BJ (cell line): ENCODE measurements at places on chromosomes 2 and 18. TPM values are rescaled to one million over a fixed set of nuclear protein-coding genes. Genes with fewer than 3 reads are reported as not detected.

DNA sequence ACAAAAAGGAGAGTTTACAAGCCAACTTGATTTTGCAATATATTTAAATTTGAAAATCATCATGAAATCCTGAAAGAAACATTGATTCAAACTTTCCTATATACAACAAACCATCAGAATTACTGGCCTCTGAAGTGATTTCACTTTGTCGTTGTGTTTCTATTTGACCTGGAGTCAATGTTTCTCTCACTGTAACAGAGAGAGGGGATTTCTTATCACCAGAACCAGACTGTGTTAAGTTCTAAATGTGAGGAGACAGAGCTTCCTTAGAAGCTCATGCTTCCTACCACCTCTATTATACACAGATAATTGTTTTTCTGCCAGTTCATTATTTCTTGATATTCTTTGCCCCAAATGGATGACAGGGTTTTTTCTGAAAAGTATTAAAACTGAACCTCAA is 245.0 kb upstream of the RND3 start:
- DNase-seq: no peak

- DNase-seq: no peak
These were observed 81.7 kb upstream of the DNAJC10 start for GRCh38 chr2:182634386-182634785.

- DNase-seq: no peak
These were observed 15.1 kb upstream of the SUCLG1 start for GRCh38 chr2:84474176-84474575.

GRCh38 chr2:55120634-55121359 is 70.5 kb upstream of the RTN4 start:
- no peak for DNase-seq

- DNase-seq: no peak
These were observed 148.4 kb upstream of the TWIST2 start for GRCh38 chr2:238699307-238700116.

GRCh38 chr2:202064881-202065230 is 8.2 kb upstream of the KIAA2012 start:
- no peak for DNase-seq

GRCh38 chr2:82098617-82099016 is 1794.1 kb upstream of the LRRTM1 start:
- no peak for DNase-seq

INHBB gene
- 3.3 and 3.9 TPM in 2 replicates for polyA plus RNA-seq

- no peak for DNase-seq
These were observed 110.0 kb upstream of the ETAA1 start for GRCh38 chr2:67286981-67287759.

DNA sequence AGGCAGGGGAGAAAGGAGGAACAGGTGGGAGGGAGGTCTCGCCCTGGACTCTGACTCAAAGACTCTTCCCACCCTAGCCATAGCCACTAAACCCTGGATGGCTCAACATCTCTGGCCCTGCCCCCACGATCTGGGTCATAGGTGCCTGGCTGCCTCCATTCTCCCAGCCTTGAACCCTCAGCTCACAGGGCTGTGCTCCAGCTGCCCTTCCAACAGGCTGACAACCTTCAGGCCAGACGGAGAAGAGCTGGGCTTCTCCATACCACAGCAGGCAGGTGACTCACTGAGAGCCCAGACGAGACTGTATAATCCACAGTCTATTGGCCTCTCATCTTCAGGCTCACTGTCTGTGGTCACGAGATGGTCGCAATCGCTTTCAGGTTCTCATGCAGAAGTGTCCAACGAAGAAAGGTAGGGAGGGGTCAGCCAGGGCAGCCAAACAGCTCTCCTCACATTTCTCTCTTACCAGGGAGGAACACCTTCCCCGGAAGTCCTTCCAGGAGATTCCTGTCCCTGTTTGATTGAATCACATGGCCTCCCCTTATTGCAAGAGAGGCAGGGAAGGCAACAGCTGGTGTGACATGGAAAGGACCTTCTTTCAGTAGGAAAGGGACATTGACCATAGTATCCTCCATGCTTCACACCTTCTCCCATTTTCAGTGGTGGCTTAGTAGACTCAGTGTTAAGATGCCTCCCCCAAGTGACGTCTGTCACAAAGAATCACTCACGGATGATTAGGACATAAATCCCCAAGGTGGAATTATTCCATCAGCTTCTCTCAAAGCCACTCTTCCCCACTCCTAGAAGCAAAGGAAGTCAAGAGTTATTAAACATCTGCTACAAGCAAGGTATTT is 100.1 kb downstream of the MRO start:
- DNase-seq: no peak

GRCh38 chr18:5456577-5457461 is 87.0 kb downstream of the EPB41L3 start:
- peak; percentile 16 for DNase-seq

GRCh38 chr18:47628240-47628781 is 302.1 kb downstream of the SMAD2 start:
- DNase-seq: no peak

CROCC2 gene
- not detected in 2 replicates for polyA plus RNA-seq

- DNase-seq: no peak
These were observed 354.8 kb downstream of the CELF4 start for GRCh38 chr18:37210781-37211180.

TM4SF20 gene
- polyA plus RNA-seq: 0.56 and 1.3 TPM in 2 replicates

DNA sequence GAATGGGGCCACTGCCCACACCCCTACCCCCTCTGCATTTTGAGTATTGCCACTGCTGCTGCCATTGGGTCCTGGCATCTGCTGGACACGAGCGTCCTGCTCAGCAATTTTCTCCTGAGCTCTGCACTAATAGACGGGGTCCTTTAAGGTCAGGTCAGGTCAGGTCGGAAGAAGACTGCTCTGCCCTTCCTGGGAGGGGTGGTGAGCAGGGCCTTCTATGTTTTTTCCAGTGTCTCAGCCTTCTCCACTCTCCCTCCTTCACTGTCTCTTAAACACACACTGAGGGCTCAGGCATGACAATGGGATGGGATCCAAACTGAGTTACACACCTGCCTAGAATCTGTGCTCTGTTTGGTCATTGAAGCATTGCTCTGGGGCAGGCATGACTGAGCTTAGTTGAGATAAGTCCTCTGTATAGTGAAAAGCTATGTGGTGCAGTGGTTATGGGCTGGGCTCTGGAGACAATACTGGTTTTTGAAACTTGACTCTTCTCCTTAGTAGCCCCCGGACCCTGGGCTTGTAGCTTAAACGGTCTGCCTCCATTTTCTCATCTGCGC is 10.6 kb downstream of the MYO1B start:
- no peak for DNase-seq

GRCh38 chr2:95106081-95106480 is 15.5 kb downstream of the MRPS5 start:
- no peak for DNase-seq

DNA sequence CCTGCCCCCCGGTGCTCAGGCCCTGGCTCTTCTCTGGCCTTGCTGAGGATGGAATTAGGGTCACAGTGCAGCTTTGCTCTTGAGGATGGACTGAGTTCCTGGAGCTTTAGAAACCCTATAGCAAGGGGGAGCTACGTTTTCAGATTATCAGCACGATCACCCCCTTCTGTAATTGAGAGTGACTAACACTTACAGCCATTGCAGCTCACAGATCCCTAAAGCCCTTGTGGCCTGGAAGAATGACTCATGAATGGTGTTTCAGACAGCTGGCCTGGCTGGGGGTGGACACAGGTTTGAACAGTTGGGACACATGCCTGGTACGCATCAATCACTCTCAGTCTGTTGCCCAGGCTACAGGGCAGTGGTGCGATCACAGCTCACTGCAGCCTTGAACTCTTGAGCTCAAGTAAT is 79.7 kb upstream of the IGFBP5 start:
- peak; percentile 50 for DNase-seq

DNA sequence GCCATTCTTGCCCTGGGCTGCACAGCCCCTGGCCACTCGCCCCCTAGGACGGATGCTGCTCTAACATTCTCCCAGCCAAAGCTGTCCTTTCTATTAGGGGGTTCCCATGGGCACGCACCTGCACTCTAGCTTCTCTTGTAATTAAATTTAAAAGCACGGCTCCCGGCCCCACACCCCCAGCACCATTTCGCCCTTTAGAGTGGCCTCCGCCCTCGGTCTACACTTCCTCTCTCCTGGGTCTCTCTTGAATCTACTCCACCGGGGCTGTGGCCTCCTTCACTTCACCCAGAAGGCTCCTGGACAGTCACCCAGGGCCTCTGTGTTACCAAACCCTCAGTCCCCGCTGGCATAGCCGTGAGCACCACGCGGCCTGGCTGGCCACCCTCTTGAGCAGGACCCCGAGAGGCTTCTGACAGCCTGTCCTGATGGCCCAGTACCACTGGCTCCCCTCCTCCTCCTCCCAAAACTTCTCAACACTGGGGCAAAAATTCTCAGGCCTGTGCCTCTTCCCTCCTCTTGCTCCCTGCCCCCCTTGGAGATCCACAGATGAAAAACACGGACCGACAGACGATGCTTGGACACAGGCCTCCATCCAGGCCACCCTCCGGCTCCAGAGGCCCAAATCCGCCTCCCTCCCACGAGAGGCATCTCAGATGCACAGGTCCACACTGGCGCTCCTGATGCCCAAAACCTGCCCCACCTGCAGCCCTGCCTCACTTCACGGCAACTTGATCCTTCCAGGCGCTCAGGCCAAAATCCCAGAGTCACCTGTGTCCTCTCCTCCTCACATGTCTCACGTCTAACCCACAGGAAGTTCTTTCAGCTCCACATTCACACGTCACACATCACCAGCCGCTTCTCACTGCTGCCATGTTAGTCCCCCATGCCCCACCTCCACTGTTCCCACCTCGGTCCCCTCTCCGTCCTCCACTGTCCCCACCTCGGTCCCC is 6.9 kb upstream of the RAB17 start:
- no peak for DNase-seq

DNA sequence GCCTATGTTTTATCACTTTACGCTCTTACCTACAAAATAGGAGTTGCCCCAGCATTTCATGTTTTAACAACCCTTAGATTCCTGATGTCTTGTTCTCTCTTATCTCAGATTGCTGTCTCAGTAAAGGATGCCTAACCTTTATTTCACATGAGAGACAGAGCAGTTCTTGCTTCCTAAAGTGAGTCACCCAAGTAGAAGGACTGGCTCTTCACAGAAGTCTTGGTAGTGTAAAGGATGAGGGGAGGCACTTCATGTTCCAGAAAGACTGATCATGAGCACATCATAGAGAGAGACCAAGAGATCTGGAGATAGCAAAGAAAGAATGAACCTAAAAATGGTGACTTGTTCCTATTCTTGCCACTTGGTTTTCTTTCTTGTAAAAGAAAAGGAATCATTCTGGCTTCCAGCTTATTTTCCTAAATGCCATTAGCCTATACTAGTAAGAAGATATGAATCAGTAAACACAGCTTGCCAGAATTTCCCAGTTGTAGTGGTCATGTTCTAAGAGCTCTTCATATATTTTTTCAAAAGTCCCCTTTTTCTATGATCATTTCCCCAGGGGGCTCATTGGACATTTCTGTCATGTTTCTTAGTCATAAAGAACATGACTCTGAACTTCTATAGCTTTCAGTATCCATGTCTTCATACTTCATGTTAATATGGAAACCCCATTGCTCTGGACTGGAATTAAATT is 54.9 kb downstream of the MAPRE2 start:
- DNase-seq: no peak

KRTCAP3 gene
- polyA plus RNA-seq: 0.44 and 0.47 TPM in 2 replicates

DNA sequence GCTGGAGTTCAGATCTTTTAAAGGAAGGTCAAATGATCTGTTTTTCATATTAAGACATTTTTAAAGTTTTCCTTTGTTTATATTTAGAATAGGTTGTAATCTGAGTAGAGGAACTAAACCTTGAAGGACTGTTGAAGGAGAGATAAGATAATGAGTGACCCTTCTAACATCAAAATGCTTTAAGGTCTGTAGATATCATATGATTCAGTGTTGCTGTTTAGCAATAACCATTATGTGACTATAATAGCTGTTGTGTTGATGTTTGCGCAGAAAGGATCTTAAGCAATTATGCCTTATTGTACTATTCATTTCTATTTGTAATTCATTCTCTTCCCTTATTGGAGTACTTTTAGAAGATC is 60.0 kb downstream of the SLC16A14 start:
- no peak for DNase-seq

GRCh38 chr2:119756837-119757236 is 2.9 kb upstream of the PTPN4 start:
- no peak for DNase-seq

DNA sequence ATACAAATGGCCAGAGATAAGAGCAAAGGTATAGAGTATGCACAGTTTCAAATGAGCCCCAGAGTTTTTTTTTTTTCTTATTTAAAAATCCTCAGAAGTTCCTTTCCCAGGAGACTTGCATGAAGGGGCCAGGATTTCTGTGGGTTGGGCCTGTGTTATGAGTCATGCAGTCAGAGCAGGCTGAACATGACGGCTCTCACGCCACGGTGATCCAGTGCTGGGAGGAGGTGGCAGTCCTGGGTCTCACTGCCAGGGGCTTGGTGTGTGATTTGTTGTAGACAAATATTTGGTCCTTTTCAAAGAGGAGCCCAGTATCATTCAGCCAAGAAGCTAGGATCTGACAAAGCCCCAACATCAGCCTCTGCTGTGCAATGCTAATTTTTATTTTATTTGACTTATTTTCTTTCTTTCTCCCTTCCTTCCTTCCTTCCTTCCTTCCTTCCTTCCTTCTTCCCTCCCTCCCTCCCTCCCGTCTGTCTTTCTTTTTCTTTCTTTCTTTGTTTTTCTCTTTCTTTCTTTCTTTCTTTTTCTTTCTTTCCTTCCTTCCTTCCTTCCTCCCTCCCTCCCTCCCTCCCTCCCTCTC is 10.4 kb upstream of the KCNE4 start:
- peak; percentile 94 for DNase-seq

STRN gene
- polyA plus RNA-seq: 8.5 and 18.0 TPM in 2 replicates

DNA sequence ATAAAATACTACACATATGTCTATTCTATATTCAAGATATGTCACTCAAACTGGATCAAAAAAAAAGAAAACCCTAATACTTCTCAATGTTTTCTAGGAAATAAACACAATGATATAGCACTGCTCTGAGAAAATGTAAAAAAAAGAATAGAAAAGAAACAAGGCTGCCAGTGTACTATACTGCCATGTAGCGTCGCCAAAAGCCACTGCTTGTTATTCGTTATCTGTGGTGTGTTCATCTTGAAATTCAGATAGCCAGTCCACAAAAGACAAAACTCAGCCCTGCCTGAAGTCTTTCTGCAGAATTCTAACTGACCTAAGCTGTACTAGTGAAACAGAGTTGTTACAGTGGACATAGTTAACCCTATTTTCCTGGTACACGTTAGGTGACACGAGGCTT is 12.2 kb upstream of the YPEL5 start:
- no peak for DNase-seq

GRCh38 chr18:10142496-10143160 is 228.8 kb downstream of the VAPA start:
- no peak for DNase-seq
